ENCODE measurements at places on chromosomes 7 and 10. TPM values are rescaled to one million over a fixed set of nuclear protein-coding genes. Genes with fewer than 3 reads are reported as not detected.

DNA sequence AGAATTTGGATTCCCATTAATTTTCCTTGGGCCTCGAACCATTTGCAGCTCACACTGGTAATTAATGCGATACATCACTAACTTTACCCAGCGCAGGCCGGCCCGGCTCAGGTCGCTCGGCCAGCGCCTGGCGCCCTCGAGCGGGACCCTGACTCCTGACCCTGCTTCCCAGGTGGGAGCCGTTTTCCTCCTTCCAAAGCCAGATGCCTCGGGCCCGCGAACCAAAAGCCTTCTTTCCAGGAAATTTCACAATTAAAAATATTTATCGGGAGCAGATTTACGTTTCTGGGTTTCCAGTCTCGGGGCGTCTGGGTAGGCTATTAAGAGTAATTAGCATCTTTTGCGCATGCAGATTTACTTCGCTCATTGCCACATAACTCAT lies 12.2 kb downstream of the LBX1 start:
- DNase-seq, result no peak

DNA sequence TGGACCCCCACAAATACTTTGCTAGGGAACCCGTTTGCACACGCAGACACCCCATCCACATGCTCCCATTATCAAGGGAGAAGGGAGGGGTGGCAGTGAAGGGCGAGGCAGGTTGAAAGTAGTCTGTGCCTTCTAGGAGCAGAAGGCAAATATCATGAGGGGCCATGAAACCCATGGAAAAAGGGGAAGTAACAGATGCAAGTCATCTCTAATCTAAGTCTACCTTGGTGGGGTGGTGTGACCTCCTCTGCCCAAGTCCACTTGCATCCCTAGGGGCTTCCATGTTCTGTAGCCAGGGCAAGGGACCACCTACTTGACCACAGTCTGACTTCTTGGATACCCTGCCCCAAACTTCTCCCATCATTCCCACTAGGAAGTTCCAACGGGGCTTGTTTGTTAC lies 5.5 kb downstream of the GIMAP6 start:
- DNase-seq, result no peak

- peak; percentile 57 for DNase-seq
These were observed 174.9 kb upstream of the NRP1 start for GRCh38 chr10:33509231-33509831.

GRCh38 chr10:23381298-23382040 lies 36.9 kb upstream of the C10orf67 start:
- DNase-seq, result no peak

DNA sequence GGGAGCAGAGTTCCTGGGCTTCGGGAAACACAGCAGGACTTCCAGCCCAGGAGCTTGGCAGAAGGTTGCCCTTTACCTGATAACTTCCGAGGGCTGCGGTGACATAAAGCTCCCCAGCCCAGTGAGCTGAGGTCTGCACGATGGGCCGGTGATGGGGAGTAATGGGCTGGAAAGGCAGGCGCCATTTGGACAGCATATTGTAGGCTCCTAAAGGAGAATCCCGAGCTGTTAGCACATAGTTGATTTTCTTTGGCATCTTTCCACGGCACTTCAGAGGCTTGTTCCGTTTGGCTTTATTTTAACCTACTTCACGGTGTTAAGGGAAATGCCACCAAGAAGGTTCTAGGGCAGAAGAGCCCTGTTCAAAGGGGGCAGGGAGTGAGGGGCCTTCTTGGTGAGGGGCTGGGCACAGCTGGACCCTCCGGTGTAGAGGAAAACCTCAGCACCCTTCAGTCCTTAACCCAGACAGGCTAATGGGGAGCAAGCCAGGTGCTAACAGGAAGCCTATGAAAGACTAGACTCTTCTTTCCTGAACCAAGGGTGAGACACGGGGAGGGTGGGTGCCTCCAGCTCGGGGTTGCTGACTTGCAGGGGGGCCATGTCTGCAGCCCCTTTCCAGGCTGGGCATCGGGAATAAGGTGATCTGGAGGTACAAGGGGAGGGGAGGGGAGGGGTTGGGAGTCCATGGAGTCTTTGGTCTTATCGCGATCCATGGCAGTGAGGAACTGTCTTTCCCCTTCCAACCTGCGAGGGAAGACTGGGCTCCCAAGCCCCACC lies 347.7 kb downstream of the GLRX3 start:
- DNase-seq, result no peak

DNA sequence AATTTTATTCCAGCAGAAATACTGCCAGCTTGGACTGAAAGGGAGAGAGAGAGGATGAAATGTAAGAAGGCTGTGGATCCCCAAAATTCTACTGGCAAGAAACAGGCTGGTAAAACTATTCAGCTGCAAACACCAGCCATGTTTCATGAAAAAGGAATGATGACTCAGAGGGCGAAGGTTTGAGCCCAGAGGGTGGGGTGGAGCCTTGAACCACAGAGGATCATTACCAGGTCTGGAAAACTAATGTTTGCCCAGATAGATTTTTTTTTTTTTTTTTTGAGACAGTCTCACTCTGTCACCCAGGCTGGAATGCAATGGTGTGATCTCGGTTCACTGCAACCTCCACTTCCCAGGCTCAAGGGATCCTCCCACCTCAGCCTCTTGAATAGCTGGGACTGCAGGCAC lies 41.7 kb upstream of the NRF1 start:
- DNase-seq, result no peak

- DNase-seq, result no peak
These were observed 96.6 kb downstream of the MKLN1 start for GRCh38 chr7:131424219-131424822.

DNA sequence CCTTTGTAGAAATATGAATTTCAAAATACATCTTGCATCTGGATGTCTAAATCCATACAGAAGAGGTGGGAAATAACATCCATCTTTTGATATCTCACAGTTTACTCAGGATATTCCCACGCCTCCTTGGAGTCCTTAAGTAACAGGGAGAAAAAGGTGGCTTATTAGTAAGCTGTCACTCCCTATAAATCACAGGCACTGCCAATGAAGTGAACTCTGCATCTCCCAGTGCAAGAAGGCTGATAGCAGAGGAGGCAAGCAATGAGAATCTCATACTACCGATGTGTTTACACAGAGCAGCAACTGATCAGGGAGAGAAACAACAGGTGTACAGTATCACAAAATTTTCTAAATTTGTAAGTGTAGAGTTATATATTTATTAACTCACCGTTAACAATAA lies 551.8 kb downstream of the NXPH1 start:
- no peak for DNase-seq

GRCh38 chr10:78777466-78777865 lies 291.3 kb upstream of the ZMIZ1 start:
- no peak for DNase-seq

DNA sequence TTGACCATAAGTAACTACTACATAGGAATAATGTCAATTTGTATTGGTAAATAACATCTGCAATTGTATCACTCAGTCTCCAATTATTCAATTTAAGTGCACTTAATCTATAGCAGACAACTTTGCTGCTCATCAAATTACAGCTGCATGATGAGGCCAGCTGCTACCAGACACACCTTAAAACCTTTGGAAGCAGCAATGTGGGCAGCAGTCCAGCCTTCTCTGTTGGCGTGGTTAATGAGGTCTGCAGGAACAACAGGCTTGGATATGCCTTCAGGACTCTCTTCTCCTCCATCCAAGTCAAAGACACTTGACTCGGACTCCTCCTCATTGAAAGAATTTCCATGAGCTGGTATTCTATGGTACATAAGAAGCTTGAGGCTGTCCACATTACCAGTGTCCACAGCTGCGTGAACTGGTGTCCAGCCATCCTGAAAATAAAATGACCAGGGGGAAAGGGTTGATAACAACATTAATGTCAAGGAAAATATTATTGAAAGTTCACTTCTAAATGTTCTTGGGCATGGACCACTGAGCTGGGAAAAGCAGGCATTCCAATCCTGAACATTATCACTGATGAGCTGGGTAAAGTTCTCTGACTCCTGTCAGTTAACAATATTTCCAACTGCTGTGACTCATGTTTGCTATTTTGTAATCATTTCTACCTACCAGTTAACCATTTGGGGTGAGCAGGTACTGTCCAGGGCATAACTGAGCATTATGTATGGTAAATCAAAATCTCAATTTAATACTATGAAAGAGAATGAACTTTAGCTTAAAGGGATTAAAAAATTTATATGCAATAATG lies 95.7 kb downstream of the CTTNBP2 start:
- no peak for DNase-seq

- no peak for DNase-seq
These were observed 116.0 kb upstream of the C7orf33 start for GRCh38 chr7:148474481-148475025.

GRCh38 chr10:12561720-12562119 lies 212.4 kb downstream of the CAMK1D start:
- no peak for DNase-seq

DNA sequence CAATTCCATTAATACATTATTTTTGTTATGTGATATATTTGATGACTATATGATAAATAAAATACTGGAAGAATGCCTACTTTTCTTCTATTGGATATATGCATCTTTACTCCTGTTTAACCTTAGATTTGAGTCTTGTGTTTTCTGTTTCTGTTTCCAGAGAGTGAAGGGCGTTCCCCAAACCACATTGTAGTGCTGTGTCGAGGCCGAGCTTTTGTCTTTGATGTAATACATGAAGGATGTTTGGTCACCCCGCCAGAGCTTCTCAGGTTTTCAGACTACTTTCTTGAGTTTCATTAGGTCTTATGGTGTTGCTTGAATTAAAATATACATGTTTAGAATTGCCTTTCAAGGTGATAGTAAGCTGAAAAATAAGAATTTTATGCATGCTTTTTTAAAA lies 23.8 kb downstream of the CROT start:
- no peak for DNase-seq

DNA sequence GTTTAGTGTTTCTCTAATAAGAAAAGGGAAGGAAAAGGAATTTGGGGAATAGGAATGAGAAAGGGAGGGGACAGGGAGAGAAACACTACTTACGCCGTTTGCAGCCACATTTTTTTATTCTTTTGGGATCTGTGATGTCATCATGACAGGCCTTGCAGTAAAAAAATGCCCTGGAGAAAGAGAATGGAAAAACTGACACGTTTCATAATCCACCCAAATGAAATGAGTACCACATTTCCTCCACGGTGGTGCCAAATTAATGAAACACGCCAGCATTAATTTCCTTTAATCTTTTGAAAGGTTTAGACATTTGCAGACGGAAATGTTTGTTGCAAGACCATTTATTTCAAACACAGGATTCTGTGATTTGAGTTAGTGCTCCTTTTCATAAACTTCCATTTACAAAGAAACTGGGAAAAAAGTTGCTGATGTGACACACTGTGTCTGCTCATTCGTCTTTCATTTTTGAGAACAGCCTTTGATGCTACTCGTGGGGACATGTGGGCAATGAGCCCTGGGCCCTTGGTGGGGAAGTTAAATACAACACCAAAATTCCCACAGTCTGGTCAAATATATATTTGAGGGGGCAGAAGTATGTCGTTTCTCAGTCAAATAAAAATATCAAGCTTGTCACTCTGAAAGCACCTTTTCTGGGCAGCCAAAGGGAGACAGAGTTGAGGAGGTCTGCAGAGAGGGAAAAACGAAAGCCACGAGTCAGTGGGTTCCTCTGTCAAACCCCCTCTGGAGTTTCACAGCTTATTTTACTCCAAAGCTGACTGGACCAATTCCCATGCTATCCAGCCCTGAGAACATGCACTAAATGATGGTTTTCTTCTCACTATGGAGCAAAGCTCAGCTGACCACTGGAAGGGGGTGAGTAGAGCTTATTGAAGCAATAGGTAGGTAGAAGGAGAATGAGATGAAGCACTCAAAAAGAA lies 625.5 kb downstream of the KCNMA1 start:
- DNase-seq, result no peak

GRCh38 chr7:121475806-121476205 lies 79.7 kb upstream of the FAM3C start:
- DNase-seq, result no peak

GRCh38 chr10:35657621-35658020 lies 15.5 kb upstream of the FZD8 start:
- no peak for DNase-seq

DNA sequence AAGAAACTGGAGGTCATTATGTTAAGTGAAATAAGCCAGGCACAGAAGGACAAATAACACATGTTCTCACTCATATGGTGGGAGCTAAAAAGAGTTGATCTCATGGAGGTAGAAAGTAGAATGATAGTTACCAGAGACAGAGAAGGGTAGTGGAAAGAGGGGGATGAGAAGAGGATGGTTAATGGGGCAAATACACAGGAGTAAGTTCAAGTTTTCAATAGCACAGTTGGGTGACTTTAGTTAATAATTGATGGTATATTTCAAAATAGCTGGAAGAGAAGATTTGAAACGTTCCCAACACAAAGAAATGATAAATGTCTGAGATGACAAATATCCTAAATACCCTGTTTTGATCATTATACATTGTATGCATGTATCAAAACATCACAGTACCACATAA lies 261.8 kb downstream of the THSD7A start:
- DNase-seq, result no peak

DNA sequence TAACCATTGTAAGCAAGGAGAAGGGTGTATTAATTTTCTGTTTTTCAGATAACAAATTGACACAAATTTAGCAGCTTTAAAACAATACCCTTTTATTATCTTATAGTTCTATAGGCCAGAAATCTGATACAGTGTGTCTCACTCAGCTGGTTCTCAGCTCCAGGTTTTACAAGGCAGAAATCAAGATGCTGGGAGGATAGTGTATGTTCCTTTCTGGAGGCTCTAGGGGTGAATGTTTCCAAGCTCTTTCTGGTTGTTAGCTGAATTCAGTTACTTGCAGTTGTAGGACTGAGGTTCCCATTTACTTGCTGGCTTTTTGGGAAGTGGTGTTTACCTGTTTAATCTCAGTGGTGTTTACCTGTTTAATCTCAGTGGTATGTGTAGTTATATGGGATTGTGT lies 125.4 kb downstream of the ADK start:
- no peak for DNase-seq

- DNase-seq, result no peak
These were observed 6.9 kb upstream of the AOC1 start for GRCh38 chr7:150845421-150845861.

LLCFC1 gene
- total RNA-seq, result not detected

VENTX gene
- total RNA-seq, result 4.5 TPM

PHYHIPL gene
- total RNA-seq, result not detected
